ENCODE measurements at places on chromosomes 7 and 10. TPM values are rescaled to one million over a fixed set of nuclear protein-coding genes. Genes with fewer than 3 reads are reported as not detected.
A peak's percentile ranks its signal among the peaks of the same experiment; 100 is the strongest.

The TUBAL3 gene
- 0.11 TPM for total RNA-seq

The OPN4 gene
- 0.40 TPM for total RNA-seq

The MCM10 gene
- 0.30 TPM for total RNA-seq

The LLCFC1 gene
- not detected for total RNA-seq

The FAM24B gene
- not detected for total RNA-seq

The GBX1 gene
- total RNA-seq = 2.7 TPM

The HMX3 gene
- not detected for total RNA-seq

The AHR gene
- total RNA-seq = 27.4 TPM

The TUBB8 gene
- total RNA-seq = not detected

The RNLS gene
- total RNA-seq = 22.5 TPM

GRCh38 chr7:945556-946255 lies 8.8 kb downstream of the ADAP1 start:
- DNase-seq = peak; percentile 36

GRCh38 chr7:134873253-134873652 lies 93.8 kb downstream of the CALD1 start:
- DNase-seq = peak; percentile 42

DNA sequence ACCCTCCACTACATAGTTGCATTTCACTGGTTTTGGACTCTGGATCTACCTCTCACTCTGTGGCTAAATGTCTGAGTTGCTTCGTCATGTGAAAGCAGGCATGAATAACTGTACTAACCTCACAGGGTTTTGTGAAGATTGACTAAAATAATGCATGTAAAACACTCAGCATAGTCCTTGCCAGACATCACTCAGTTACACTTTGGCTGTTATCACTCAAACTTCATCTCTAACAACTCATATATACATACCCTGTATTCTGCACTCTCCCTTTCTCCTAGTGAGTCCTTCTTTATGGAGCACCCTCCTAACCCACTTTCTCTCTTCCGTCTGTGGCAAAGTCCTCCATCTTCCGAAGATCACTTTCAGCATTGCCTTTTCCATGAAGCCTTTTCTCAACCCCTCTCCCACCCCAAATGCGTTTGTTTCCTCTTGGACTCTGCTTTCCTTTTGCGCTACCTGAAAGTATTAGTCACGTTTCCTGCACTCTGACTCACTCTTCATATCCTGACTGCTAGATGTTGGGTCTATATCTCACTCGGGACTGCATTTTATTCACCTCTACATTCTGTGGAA lies 72.6 kb downstream of the OSBPL3 start:
- DNase-seq = no peak

GRCh38 chr10:14543046-14543903 lies 212.6 kb upstream of the FRMD4A start:
- DNase-seq = peak; percentile 57

GRCh38 chr7:155161690-155162089 lies 91.6 kb downstream of the HTR5A start:
- no peak for DNase-seq

DNA sequence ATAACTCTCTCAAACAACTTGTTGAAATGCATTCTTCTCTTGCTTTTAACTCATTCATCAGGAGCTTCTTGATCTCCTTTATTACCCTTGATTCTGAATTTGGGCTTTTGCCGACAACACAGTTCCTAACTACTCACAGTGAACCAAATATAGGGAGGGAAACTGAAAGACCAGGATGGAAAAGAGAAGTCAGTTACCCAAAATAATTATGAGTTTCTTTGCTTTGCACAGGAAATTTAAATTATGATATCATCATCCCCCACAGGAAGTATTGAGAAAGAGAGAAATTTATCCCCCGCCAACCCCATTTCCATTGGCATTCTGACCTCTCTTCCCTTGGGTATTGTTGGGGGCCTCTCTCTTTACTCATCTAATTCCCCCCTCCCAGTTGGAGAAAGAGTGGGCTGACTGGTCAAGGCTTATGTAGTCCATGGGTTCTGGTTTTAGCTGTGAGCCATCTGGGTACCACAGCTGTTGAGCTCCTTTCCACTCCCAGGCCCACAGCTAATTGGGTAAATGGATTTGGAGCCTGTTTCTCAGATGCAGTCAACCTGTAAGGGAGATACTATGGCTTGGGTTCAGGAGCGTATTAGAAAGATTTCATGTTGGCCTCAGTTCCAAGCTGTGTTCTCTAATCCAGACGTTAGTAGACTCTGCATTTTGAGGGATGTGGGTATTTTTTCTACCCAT lies 109.0 kb downstream of the FZD1 start:
- DNase-seq = no peak

DNA sequence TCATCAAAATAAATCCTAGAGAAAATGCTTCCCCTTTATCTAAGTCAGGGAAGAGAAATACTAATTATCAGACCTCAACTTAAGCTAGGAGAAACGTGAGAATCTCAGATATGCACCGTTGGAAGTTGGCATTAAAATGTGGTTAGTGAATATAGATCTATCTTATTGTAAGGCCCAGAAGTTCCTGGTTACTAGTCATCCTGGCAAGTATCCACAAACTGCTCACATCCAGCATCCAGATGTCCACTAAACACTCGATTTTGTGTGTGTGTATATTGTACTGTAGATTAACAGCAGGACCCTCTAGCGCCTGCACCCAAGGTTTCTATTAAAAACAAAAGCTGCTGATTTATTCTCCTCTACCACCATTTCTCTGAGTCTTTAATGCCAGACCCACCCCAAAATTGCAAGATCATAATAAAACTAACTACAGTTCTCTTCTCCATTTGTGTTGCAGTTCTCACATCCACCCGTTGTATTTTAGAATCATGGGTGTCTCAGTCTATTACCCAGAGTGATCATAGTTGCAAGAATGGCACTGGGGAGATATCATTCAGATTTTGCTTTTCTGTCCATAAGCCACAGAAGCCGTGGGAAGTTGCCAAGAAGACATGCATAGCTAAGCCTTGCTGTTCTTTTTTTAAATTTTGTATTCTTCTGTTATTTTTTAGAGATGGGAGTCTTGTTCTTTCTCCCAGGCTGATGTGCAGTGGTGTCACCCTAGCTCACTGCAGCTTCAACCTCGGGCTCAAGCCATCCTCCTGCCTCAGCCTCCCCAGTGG lies 165.4 kb downstream of the KIAA1217 start:
- DNase-seq = no peak

DNA sequence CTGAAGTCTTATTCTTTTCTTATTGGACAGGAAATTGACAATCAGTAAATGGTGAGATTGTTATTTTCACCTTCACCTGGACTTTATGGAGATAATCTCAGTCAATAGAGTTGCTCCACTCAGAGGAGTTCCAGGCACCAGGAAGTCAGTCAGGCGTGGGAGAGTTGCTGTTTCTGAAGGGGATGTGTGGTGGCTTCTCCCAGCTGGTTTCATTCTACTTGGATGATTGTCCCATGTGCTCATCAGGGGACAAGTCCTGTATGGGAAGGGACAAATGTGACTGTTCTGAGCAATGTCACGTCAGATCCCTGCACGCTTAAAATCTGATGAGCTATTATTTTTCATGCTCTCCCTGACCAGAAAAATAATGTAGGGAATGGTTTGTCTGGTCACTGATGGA lies 222.5 kb upstream of the PITRM1 start:
- DNase-seq = no peak

GRCh38 chr10:3486346-3487065 lies 298.5 kb downstream of the KLF6 start:
- DNase-seq = no peak

GRCh38 chr7:7516662-7517061 lies 19.0 kb downstream of the COL28A1 start:
- no peak for DNase-seq

GRCh38 chr7:25862261-25863004 lies 289.6 kb upstream of the NFE2L3 start:
- peak; percentile 91 for DNase-seq

- peak; percentile 63 for DNase-seq
Measured at GRCh38 chr7:14332155-14332554, 342.7 kb upstream of the ETV1 start.

- DNase-seq = no peak
Measured at GRCh38 chr10:116599991-116600390, 9.2 kb downstream of the PNLIPRP1 start.

- peak; percentile 57 for DNase-seq
Measured at GRCh38 chr7:14691597-14692203, 210.9 kb downstream of the DGKB start.

DNA sequence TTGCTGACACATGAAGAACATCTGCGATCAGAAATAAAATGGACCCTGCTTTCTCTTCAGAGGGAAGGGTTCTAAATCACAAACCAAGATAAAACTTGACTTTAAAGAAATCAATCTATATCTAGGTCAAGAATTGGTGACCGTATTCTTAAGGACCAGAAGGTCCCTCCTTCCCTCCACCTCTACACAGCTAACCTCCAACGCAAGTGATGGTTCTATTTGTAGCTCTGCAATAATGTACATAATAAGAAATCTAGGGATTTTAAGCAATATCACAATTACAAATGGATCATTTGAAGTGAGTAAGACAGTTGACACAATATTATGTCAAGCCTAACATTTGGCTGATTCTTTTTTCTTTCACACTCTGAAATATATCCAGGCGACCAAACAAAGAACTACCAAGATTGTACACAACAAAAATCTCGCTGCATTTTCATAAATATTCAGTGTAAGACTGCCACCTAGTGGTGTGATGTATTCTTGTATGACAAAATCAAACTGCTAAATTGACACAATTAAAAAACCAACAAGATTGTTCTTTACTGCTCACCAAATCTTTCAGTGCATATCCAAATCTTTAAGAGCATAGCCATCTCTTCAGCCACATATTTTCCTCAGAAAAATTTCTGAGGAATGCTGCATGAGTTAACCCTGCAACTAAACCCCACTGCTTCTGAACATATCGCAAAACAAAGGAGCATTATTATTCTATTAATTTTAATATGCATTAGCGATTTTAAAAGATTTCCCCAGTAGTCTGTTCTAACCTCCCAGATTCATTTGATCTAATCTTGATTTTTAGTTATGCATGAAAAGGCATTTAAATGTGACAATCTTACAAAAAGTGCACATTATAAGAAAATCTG lies 44.5 kb downstream of the ICA1 start:
- DNase-seq = no peak

DNA sequence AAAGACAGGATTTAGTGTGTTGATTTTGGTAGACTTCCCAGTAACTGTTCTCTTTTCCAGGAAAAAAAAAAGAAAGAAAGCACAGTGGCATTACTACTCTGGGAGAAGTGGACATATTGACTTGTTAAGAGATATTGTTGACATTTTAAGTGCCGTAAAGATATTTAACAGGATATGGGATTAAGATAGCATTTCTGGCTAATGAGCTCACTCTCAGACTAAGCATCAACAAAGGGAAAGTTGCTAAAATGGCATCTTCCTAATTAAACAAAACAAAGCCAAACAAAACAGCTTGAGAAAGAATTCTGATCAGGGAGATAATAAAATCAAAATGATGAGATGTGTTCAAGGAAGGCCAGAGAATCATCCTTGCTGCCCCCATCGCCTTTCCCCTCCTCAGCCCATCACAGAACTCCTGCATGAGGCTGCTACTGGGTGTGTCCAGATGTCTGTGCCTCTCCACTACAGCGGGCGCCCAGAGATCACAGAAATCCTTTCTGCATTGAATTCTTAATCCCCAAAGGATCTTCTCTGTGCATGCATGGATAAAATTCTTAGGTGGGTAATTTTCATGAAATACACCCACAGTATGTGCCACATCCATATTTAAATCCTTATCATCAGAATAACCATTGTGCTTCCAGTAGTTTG lies 270.5 kb downstream of the POU6F2 start:
- DNase-seq = no peak

GRCh38 chr7:92461027-92462003 lies 14.0 kb downstream of the GATAD1 start:
- no peak for DNase-seq

GRCh38 chr7:33185786-33186185 lies 56.4 kb downstream of the BBS9 start:
- no peak for DNase-seq

- no peak for DNase-seq
Measured at GRCh38 chr10:42836096-42836495, 53.5 kb downstream of the BMS1 start.

- DNase-seq = no peak
Measured at GRCh38 chr7:145729691-145730090, 386.9 kb upstream of the CNTNAP2 start.

- DNase-seq = no peak
Measured at GRCh38 chr10:113122947-113123346, 172.9 kb downstream of the TCF7L2 start.

- DNase-seq = no peak
Measured at GRCh38 chr7:10708447-10708846, 265.2 kb upstream of the PHF14 start.
